Left lung (tissue), 14 donors: ENCODE measurements at places on chromosomes 16 and 17. TPM values are rescaled to one million over a fixed set of nuclear protein-coding genes. Genes with fewer than 3 reads are reported as not detected.
A peak's percentile ranks its signal among the peaks of the same experiment; 100 is the strongest.

DNA sequence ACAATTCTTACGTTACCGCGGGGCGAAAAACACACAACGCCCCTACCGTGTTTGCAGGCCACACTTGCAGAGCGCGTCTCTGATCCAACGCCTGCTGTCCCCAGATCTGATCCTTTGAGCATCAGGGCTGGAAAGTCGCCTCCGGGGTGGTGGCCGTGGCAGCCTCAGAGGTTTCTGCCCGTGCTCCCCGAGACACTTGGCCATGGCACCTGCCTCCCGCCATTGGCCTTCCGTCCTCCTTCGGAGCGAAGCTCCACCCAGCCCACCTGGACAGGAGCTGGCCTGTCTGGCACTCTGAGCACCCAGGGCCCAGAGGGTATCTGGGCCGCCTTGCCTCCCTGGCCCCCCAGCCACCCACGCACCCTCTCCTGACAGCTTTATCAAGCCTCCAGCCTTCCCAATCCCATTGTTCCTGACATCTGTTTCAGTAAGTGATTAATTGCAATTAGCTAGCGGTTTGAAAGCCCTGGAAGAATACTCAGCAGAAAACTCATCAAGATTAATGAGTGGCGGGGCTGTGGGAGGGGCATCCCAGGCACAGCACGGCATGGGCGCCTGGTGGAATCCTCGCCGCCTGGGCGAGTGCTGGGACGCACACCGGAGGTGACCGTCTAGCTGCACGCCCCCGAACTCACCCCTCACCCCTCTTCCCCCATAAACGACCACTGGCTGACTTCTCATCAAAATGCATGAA is 181.5 kb upstream of the GSE1 start:
- no peak overlapping the region for H3K4me3 ChIP-seq
- no peaks in the 10 kb centered on the region for H3K36me3 ChIP-seq
- peaks cover under 1% of the 10 kb centered on the region for H3K4me1 ChIP-seq
- DNase-seq, result no peak
- H3K27me3 ChIP-seq, result no peaks in the 10 kb centered on the region

- DNase-seq, result no peak
- H3K27ac ChIP-seq, result no peak overlapping the region
- H3K36me3 ChIP-seq, result no peaks in the 10 kb centered on the region
- H3K4me3 ChIP-seq, result no peak overlapping the region
Observed at GRCh38 chr17:27381007-27381501, 75.2 kb upstream of the KSR1 start.

- no peak overlapping the region for H3K4me3 ChIP-seq
- DNase-seq, result peak; percentile 42
- H3K27ac ChIP-seq, result no peak overlapping the region
Observed at GRCh38 chr16:66908116-66908515, 10.6 kb downstream of the CDH16 start.

GRCh38 chr17:8327303-8327649 is 12.4 kb upstream of the ODF4 start:
- peak overlapping the region; percentile 53 for H3K27ac ChIP-seq
- H3K36me3 ChIP-seq, result peaks cover under 1% of the 10 kb centered on the region
- H3K4me1 ChIP-seq, result peaks cover 15% of the 10 kb centered on the region
- peaks cover 45% of the 10 kb centered on the region for H3K27me3 ChIP-seq

GRCh38 chr17:38654411-38655398 is 20.1 kb downstream of the EPOP start:
- no peak overlapping the region for H3K4me3 ChIP-seq
- H3K4me1 ChIP-seq, result no peaks in the 10 kb centered on the region
- H3K36me3 ChIP-seq, result no peaks in the 10 kb centered on the region
- H3K27ac ChIP-seq, result no peak overlapping the region
- no peak for DNase-seq

DNA sequence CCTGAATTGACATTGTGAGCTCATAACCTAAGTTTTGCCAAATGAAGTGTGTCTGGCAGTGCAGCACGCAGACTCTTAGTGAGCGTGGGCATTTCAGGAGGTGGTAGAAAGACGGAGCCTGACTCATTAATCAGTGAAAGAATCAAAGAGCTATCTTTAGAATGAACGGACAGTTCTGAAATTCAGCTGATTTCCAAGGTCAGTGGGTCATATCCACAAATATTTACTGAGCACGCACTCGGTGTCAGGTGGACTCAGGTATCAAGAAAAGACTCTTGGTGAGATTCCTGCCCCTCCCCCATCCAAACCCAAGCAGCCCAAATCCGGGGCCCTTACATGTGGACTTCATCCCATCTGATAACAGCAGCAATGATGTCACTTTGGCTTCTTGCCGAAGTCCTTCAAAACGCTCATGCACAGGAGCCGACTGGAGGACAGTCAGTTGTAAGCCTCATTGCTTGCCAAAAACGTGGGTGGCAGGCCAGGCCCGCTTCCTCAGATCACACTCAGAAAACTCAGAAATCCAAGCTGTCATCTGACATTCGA is 185.8 kb downstream of the HS3ST3A1 start:
- no peaks in the 10 kb centered on the region for H3K27me3 ChIP-seq
- DNase-seq, result peak; percentile 71
- H3K4me3 ChIP-seq, result no peak overlapping the region
- H3K36me3 ChIP-seq, result no peaks in the 10 kb centered on the region
- peaks cover 7% of the 10 kb centered on the region for H3K4me1 ChIP-seq

DNA sequence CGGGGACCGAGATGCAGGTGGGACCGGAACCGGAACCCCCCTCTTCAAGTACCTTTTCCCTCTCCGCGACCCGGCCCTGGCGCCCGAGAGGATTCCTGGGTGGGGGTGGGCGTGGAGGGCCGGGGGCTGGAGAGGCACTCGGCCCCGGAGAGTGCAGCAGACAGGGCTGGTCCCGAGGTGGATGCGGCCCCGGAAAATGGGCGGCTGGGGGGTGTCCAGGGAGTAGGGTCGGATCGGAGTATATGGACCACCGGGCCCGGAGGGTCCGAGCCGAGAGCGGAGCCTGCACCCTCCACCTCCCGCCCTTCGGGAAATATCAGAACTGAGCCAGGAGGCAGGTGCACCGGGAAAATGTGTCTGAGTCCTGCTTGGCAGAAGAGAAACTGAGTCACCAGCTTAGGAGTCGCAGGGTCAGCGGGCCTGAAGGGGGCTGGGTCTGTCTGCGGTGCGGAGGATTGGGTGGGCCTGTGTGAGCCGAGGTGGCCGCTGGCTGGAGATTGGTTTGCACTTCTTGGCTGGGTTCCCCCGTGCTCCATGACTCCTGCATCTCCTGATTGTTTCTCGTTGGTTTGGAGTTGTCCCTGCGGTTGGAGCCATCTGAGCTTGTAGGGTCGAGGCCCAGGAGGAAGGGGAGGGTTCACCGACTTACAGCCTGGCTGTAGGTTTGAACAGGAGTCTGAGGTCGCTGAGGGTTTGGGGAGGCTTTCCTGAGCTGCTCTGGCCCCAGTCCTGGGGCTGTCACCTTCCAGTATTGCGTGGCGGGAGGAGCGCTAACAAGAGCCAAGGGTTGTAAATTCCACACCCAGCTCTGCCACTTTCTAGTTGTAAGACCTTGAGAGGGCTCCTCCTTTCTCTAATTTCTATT is 518 bp downstream of the SH2B1 start:
- no peak for DNase-seq
- peaks cover 9% of the 10 kb centered on the region for H3K4me1 ChIP-seq
- H3K4me3 ChIP-seq, result peak overlapping the region; percentile 80
- peak overlapping the region; percentile 91 for H3K27ac ChIP-seq
- H3K36me3 ChIP-seq, result peaks cover 31% of the 10 kb centered on the region

- no peaks in the 10 kb centered on the region for H3K36me3 ChIP-seq
- no peak for DNase-seq
- no peak overlapping the region for H3K27ac ChIP-seq
Observed at GRCh38 chr16:64771273-64771672, 350.6 kb downstream of the CDH11 start.

DNA sequence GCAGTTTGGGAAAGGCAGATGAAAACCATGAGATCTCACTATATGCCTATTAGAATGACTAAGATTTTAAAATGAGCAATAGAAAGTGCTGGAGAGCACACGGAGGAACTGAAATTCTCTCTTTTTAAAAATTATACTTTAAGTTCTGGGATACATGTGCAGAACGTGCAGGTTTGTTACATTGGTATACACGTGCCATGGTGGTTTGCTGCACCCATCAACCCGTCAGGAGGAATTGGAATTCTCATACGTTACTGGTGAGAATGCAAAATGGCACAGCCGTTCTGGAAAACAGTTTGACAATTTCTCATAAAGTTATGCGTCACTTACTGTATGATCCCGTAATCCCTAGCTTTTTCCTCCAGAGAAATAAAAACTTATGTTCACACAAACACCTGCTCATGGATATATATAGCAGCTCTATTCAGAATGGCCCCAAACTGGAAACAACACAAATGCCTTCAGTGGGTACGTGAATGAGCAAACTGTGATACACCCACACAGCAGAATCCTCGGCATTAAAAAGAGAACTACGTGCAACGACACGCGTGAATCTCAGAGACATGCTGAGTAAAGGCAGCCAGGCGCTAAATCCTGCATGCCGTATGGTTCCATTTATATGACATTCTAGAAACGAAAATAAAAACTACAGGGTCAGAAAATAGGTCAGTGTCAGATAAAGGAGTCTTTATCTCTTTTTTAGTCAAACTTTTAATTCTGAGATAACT is 11.8 kb downstream of the PIK3R6 start:
- no peak for DNase-seq
- peaks cover 37% of the 10 kb centered on the region for H3K4me1 ChIP-seq
- H3K27me3 ChIP-seq, result peaks cover 39% of the 10 kb centered on the region
- no peak overlapping the region for H3K27ac ChIP-seq
- H3K36me3 ChIP-seq, result no peaks in the 10 kb centered on the region
- H3K4me3 ChIP-seq, result no peak overlapping the region

DNA sequence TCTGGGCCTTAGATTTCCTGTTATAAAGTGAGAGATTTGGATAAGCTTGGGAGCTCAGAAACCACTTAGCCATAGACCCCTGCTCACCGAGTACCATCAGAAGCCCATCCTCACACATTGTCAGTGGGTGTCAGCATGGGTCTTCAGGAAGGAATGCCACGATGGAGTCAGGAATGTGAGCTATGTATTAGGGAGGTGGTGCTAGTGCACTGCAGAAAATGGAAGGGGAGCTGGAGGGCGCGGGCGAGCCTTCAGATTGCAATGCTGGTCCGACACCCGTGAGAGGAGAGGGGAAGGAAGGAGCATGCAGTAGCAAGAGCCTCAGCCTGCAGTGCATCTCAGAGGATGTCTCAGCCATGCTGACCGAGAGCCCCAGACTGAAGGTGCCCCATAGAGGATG is 294.5 kb downstream of the FOXL1 start:
- DNase-seq, result no peak
- H3K4me3 ChIP-seq, result no peak overlapping the region
- no peaks in the 10 kb centered on the region for H3K4me1 ChIP-seq
- no peak overlapping the region for H3K27ac ChIP-seq
- no peaks in the 10 kb centered on the region for H3K36me3 ChIP-seq
- H3K27me3 ChIP-seq, result peaks cover 45% of the 10 kb centered on the region

DNA sequence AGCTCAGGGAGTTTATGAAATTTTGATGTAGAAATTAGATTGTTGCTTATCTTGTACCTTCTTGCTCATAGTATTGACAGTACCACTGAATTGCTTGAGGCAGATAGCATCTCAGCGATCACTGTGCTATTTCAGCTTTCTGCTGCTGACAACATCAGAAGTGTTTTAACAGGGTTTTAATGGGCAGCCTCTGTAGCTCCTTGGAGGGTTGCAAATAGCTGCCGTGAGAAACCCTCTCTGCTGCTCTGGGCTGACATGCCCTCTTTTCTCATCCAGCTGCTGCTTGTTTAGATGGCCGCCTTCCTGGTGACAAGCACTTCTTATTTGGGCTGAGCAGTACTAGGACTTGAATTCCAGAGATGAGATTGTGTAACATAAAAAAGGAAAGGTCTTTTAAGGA is 180.2 kb upstream of the TBX2 start:
- peaks cover 54% of the 10 kb centered on the region for H3K4me1 ChIP-seq
- no peaks in the 10 kb centered on the region for H3K36me3 ChIP-seq
- H3K27ac ChIP-seq, result no peak overlapping the region
- no peak overlapping the region for H3K4me3 ChIP-seq
- no peaks in the 10 kb centered on the region for H3K27me3 ChIP-seq

GRCh38 chr16:56988161-56988947 is 1.0 kb upstream of the NLRC5 start:
- DNase-seq, result no peak
- no peaks in the 10 kb centered on the region for H3K27me3 ChIP-seq
- peak overlapping the region; percentile 94 for H3K27ac ChIP-seq
- peaks cover 27% of the 10 kb centered on the region for H3K4me1 ChIP-seq
- no peaks in the 10 kb centered on the region for H3K36me3 ChIP-seq
- peak overlapping the region; percentile 88 for H3K4me3 ChIP-seq

- H3K27me3 ChIP-seq, result no peaks in the 10 kb centered on the region
- no peaks in the 10 kb centered on the region for H3K4me1 ChIP-seq
- no peak overlapping the region for H3K27ac ChIP-seq
- no peak for DNase-seq
- no peak overlapping the region for H3K4me3 ChIP-seq
Observed at GRCh38 chr16:27112093-27112811, 45.5 kb downstream of the C16orf82 start.

DNA sequence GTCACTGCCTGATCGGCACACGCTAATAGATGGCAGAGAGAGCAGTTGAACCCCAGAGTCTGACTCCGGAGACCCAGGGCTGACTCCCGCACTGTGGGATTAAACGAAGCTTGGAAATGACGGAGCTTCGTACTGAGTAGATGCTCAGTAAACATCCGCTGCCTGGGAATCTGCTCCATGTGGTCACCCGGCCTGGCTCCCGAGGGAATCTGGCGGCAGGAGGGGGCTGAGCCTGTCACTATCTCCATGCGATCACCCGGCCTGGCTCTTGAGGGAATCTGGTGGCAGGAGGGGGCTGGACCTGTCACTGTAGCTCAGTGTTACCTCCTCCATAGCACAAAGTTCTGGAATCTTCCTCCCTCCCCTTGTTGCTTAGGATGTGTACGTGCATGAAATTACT is 139.7 kb upstream of the CIBAR2 start:
- H3K4me3 ChIP-seq, result no peak overlapping the region
- DNase-seq, result no peak

DNA sequence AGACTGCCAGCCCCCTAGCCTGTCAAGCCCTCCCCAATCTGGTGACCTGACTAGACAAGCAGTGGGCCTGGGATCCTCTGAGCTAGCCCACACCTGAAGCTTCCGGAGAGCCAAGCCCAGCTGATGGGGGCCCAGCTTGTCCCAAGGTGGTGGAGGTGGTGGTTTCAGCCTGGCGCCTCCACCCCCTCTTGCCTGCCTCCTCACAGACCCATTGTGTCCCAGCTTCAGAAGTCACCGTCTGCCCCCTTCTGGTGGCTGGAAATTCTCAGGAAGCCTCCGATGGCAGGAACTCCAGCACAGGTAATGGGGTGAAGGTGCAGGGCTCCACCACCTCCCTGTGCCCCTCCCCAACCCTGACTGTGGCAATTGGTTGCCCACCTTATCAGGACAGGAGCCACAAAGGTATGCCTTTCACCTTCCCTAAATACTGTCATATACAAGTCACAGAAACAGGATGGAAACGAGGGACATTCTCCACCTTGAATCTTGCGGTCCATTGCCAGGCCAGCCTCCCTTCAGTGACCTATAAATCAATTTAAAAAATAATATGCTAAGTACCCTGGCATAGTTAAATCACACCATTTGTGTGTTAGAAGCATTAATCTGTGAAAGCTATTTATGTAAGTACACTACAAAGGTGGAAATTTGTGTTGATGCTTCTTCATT is 66.0 kb upstream of the ZNF423 start:
- no peak overlapping the region for H3K4me3 ChIP-seq
- no peaks in the 10 kb centered on the region for H3K4me1 ChIP-seq
- no peak overlapping the region for H3K27ac ChIP-seq
- no peaks in the 10 kb centered on the region for H3K36me3 ChIP-seq
- peak; percentile 63 for DNase-seq

The SCN4A gene
- total RNA-seq, result 0.17 TPM

The KIF18B gene
- total RNA-seq, result 6.0 TPM

The HBQ1 gene
- total RNA-seq, result not detected

The P2RX5 gene
- 2.1 TPM for total RNA-seq

The KPNA2 gene
- 41.1 TPM for total RNA-seq

The TMEM114 gene
- not detected for total RNA-seq

The TBC1D3 gene
- not detected for total RNA-seq
